ENCODE measurements at places on chromosomes 5 and 9.

- no peak for DNase-seq
Observed at GRCh38 chr9:95762322-95762721, 113.2 kb upstream of the ERCC6L2 start.

DNA sequence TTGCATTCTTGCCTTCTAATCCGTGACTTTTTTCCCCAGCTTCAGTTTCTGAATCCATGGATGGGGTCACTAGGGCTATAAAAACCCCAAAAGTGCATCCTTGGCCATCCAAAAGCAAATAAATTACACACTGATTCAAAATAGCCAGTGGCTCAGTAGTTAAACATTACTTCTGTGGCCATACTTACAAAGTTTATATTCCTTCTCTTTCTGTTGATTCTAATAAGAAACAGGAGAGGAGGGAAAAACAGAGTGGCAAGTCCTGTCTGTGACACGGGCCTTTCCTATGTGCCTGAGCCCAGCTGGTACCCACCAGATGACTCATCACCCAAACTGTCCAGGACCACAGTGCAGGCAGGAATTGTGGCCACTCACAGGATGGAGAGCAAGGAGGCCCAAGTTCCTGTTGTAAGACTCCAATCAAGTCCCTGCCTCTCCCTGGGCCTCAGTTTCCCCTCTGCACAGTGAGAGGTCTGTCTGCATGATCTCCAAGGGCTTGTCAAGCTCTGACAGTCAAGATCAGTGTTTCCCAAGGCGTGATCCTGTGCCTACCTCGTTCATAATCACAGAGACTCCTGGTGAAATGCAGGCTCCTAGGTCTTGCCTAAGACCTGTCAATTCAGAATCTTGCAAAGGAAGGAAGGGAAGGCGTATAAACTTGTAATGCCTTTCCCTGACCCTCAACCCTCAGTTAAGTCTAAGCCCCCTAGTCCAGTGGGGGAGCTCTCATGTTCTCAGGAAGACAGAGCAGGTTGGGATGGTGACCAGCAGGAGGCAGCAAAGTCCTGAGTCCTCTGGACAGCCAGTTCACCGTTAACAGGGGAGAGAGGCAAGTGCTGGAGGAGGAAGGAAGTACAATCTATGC is 29.5 kb downstream of the TNIP1 start:
- DNase-seq = peak; percentile 59

- peak; percentile 81 for DNase-seq
Observed at GRCh38 chr9:129460323-129461261, 160.3 kb downstream of the C9orf50 start.

- DNase-seq = no peak
Observed at GRCh38 chr5:11984196-11984595, 80.0 kb upstream of the CTNND2 start.

DNA sequence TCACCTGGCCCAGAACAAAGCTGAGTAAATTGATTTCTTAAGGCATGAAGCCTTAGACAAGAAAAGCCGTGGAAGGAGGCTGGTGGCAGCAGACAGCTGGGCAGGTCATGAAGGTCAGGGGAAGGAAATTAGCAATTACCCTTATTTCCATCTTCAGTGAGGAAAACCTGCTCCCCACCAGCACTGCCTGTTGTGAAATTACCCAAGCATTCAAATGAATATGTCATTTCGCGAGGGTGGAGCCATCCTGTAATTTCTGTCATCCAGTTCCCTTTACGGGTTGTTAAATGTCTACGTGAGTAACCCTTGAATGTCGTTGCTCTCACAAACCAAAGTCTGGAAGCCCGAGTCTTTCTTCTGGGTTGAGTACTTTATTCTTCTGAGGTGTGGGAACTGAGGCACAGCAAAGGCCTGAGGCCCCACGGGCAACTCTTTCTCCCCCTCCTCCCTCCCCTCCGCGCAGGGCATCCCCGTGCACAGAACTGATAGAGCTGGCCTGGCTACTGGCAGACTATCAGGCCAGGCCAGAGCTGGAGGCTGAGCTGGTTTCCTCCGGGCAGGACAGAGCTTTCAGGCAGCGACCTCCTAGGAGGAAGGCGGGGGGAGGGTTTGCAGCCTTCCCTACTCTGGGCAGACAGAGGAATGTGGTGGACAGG is 22.0 kb upstream of the AK3 start:
- no peak for DNase-seq

DNA sequence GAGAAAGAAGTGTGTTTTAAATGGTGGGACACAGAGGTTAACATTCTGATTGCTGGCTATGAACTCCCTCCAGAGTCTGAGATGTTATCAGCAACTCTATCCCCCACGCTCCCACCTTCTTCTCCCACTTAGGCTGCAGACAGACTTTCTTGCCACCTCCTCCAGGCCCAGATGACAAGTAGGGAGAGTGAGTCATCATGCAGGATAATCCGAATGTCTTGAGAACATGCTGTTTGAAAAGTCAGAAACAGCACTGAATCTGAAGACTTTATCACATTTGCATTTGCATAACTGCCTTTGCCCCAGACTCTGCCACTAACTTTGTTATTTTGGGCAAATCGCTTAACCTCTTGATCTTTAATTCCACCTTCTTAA is 139.8 kb downstream of the ESM1 start:
- no peak for DNase-seq

DNA sequence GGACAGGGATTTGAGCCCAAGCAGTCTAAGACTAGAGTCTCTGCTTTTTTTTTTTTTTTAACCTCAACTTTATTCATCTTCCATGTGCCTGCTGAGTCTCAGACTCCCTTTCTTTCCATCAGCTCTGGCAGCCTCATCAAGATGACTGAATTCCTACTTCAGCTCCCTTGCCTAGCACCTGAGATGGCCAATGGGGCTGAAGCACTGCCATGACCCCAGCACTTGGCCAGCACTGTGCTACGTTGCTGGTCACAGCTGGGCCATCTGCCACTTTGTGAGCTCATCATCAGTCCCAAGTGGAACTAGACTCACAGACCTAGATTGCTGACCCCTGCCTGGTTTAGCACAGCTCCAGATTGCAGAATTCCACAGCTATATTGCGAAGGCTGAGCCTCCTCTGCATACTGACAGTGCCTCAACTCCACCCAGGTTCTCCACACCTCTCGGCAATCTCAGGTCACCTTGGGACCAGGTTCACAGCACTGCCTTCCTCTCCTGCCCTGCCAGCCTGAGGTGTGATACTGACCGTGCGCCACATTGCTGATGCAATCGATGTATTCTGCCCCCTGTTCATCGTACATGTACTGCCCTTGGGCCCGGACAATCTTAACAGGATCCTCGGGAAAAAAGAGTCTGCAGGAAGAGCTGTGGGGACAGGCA is 1.6 kb downstream of the PHYKPL start:
- DNase-seq = no peak

DNA sequence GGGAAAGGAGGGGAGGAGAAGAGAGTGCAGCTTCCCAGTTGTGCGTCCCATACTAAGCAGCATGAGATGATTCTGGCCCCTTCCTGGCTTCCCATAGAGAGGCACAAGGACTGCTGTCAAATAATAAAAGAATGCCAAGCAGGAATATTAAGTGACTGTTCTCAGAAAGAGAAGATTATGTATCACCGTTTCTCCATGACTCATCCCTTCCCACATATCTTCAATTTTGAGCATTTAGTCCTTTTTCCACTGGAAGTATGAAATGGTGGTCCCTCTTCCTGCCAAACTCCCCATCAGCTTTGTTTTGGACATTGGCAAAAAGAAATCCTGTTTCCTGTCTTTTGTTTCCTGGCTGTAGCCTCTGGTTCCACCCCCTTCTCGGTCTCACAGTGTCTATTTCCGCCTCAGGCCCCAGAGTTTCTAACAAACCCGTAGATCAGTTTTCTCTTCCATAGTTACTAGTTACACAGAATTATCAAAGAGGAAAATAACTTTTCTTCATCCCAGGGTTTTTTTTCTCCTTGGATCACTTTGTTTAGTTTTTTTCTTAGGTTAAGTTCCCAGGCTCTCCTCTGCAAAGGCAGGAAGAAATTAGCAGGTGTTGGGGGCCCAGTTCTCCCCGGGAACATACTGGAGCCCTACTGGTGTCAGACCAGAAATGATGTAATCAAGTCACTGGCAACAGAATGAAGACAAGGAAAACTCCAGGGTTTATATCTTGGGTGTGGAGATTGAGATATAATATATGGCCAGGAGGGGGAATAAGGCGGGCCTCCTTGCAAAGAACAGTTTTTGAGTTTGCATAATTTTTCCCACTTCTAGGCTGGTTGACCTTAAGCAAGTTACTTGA is 26.4 kb upstream of the ARHGAP26 start:
- DNase-seq = no peak

DNA sequence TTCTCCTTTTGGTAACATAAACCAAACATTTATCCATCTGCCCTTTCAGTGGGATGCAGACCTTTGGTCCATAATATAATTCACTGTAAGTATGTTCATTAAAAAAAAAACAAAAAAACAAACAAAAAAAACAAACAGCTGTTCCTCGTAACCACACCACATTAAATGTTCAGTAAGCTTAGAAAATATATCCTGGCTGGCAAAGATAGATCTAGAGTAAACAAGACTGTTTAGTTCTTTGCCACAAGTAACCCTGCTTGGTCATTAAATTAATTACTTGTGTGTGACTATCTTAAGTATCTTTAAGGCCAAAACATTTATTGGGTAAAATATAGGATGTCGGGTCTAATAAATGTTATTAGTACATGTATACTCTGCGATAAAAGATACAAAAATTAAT is 1717.1 kb downstream of the EFNA5 start:
- DNase-seq = no peak

- no peak for DNase-seq
Observed at GRCh38 chr9:133681658-133682306, 45.6 kb downstream of the DBH start.

- no peak for DNase-seq
Observed at GRCh38 chr5:41885286-41885685, 15.1 kb upstream of the OXCT1 start.

DNA sequence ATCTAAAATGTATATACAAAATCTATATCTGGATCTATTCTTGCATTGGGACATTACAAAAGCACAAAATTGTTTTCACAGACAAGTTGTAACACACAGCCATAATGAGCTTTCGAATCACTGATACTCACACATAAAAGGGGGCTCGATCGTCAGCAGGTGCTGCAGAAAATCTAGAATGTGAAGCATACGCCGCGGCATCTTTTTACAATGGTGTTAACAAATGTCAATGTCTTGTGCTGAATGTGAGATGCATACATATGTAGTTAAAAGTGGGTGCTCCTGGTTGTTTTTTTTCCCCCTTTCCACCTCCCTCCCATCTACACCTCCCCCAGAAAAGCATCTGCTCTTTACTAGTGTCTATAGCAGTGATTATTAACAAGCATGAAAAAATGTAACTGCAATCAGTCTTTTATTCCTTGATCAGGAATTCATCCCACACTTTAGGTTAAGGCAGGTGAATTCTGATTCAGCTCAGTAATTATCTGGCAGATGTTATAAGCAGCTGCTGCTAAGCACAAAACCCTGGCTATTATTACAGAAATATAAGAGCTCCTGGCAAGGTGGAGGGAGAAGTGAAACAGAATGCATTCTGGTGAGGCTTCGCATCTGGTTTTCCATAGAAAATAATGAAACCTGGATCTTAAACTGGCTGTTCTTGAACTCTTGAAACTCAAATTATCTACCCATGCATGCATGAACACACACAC is 114.1 kb downstream of the MPDZ start:
- DNase-seq = no peak

- DNase-seq = peak; percentile 85
Observed at GRCh38 chr9:19184144-19184917, 46.2 kb upstream of the DENND4C start.

DNA sequence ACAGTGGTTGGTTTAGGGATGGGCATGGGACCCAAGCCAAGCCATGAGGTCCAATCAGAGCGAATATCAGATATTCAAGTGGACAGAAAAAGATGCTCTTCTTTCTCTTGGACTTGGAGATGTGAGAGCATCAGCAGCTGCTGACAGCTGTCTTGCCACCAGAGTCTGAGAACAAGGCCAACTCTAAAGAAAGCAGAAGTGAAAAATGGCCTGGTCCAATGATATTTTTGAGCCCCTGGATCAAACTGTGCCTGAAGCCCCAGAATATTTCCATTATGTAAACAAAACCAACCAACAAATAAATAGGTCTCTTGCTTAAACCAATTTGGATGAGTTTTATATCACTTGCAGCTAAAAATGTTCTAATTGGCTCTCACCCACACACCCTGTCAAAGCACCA is 30.7 kb upstream of the JADE2 start:
- DNase-seq = no peak

GRCh38 chr5:173513521-173513991 is 102.9 kb downstream of the BOD1 start:
- no peak for DNase-seq

- no peak for DNase-seq
Observed at GRCh38 chr5:27652505-27652904, 614.1 kb upstream of the CDH9 start.

DNA sequence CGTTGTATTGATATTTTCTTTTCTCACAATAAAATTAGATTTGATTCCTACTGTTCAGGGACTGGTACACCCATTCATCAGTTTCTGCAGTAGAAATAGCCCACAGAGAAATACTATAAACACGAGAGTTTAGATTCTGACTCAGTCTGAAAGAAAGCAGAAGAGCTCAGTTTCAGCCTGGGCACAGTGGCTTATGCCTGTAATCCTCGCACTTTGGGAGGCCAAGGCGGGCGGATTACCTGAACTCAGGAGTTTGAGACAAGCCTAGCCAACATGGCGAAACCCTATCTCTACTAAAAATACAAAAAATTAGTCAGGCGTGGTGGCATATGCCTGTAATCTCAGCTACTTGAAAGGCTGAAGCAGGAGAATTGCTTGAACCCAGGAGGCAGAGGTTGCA is 8.6 kb downstream of the ITK start:
- no peak for DNase-seq

GRCh38 chr9:108468364-108468763 is 387.4 kb downstream of the ACTL7B start:
- DNase-seq = no peak

GRCh38 chr5:142478113-142478512 is 153.3 kb upstream of the SPRY4 start:
- no peak for DNase-seq

DNA sequence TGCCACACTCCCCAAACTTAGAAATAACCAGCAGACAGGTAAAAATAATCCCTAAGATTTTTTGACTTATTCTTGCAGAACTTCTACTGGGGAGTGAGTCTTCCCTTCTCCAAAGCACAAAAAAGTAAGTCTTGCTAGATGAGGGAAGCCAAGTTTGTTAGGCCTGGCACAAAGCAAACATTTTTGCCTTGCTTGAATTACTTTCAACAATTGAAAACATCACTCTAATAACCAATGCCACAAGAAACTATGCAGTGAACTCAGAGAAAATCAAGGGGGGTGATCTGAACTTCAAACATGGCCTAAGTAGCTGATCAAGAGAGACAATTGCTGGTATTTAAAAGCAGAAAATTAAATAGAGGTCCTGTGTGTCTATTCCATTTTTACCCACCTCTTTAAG is 123.6 kb upstream of the SLC1A3 start:
- no peak for DNase-seq
